CD8-positive, alpha-beta memory T cell (primary cell): ENCODE measurements at places on chromosomes 13 and 19.
A peak's percentile ranks its signal among the peaks of the same experiment; 100 is the strongest.

- DNase-seq: peak; percentile 77
Observed at GRCh38 chr19:982567-983170, 1.5 kb upstream of the WDR18 start.

- no peak for DNase-seq
Observed at GRCh38 chr13:61727767-61728166, 312.1 kb upstream of the PCDH20 start.

GRCh38 chr19:2841855-2842574 is 740 bp downstream of the ZNF555 start:
- DNase-seq: no peak

DNA sequence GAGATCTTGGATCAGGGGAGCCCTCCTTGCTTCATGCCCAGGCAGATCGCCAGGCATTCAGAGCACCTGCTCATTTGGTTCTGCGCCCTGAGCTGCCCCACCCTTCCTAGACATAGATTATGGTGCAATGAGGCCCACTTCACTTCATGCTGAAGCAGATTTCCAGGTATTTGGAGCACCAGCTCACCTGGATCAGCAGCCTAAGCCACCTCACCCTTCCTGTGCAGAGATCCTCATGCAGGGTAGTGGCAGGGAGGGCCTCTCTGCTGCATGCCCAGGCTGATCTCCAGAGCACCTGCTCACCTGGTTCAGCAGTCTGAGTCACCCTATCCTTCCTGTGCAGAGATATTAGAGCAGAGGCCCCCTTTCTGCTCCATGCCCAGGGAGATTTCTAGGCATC is 1966.1 kb downstream of the PCDH9 start:
- no peak for DNase-seq

DNA sequence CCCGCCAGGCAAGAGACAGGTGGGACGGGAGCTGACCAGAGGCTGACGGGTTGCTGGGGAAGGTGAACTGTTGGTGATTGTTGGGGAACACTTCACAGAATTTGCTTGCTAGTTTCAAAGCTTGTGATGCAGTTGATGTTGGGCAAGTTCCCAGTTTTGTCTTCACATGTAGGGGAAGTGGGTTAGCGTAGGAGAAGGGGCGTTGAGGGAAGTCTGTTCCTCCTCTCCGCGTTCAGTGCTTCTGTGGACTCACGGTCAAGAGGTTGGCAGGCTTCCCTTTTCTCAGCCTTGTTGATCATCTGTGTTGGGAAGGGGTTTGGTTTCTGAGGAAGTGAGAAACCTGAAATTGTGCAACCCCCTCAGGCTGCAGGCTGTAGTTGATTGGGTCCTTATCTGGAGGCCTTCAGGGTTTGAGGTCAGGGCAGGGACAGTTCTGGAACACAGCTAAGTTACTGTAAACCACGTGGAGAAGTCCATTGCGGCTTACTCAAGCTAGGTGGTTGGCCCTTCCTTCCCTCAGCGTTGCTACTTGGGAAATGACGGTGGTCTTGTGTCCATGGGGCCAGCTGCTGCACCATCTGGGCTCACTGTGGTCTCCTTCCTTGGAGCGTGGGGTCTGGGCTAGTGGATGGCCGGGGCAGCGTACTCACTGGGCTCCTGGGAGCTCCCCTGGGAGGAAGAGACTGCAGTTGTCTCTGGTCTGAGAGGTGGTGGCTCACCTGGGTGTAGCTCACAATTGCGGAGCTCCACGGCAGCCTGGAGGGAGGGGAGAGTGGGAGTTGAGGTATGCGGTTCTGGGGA is 7.5 kb downstream of the RPS9 start:
- peak; percentile 42 for DNase-seq

DNA sequence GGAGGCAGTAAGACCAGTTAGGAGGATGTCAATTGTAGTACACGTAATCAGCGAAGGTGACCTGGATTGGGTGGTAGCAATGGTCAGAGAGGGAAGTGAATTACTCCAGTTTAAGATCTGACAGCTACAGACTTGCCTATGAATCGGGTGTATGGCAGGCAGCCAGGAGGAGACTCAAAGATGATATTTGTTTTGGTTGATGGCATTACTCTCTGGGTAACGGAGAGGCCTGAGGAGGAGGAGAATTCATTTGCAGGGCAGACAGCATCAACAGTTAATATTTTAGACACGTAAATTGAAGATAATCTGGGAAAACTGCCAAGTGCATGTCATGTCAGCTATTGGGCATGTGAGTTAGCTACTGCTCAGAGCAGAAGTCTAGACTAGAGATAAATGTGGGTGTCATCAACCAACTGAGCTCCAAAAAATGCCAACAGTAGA is 109.2 kb downstream of the SGCG start:
- DNase-seq: no peak

DNA sequence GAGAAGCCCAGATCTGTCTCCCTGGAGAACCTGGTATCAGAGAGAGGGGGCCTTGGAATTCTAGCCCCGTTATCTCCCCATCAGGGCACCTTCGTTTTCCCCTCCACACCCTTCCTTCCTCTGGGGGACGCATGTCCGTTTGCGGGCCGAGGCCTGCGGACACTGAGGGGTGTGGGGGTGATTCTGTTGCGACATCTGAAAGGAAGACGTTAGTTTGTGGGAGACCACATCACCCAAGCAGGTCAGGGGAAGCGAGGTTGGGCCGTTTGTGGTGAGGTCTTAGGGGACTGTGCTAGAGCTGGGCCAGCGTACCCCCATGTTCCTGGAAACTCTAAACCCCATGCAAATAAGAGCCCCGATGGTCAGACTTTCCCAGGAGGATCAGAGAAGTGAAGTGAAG is 3.7 kb upstream of the HSH2D start:
- DNase-seq: no peak

GRCh38 chr13:67130444-67130843 is 99.7 kb downstream of the PCDH9 start:
- no peak for DNase-seq

DNA sequence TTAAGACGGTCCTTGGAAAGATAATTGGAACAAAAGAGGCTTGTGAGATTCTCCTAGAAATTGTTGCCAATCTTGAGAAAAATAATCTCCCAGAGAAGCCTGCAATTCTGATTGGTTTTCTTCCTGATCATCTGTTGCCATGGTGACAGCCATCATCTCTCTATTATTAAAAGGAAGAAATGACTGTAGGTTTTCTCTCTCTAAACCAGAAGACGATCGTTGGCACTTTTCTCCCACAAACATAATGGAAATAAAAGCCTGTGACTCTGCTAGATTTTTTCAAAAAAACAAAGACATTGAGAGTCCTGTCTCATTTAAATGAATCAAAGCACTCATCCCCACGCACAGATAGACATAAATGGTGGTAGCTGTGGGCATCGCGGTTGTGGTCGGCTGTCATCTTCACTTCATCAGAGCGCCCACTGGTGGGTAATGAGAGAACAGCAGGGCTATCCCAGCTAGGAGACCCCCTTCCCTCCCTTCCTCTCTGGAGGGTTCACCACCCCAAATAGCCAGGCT is 21.7 kb upstream of the CALM3 start:
- peak; percentile 51 for DNase-seq

DNA sequence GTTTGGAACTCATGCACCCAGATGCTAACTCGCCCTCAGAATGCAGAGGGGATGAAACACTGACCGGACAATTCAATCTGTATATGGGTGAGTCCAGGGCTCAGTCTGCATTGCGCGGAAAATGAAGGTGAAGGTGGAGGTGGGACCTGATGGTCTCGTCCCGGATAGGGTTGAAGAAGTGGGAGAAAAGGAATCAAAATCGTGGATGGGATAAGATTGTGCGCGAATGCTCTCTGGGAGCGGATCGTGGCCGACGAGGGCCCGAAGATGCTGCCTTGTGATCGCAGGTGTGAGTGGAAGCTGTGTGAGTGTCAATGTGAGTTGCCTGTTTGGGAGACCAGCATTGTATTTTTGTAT is 594 bp upstream of the ZNF850 start:
- DNase-seq: no peak

DNA sequence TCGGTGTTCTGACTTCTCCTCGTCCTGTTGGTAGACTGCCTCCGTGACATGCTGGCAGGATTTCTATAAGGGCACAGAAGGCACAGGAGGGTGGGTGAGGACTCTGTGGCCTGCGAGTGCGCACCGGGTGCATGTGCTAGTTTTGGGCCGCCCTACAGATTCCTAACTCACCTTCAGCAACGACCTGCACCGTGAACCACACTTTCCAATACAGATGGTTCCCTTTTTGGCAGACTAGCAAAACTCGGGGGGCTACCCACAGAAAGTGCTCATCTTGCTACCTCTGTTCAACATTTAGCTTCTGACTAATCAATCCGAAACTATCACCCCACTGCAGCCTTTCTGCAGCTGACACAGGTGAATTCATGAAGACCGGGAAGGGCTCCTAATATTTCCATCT is 14.1 kb upstream of the AMER2 start:
- no peak for DNase-seq

GRCh38 chr13:24619282-24619681 is 60.9 kb upstream of the ATP12A start:
- no peak for DNase-seq

GRCh38 chr13:75617230-75617629 is 18.9 kb upstream of the LMO7 start:
- DNase-seq: no peak

DNA sequence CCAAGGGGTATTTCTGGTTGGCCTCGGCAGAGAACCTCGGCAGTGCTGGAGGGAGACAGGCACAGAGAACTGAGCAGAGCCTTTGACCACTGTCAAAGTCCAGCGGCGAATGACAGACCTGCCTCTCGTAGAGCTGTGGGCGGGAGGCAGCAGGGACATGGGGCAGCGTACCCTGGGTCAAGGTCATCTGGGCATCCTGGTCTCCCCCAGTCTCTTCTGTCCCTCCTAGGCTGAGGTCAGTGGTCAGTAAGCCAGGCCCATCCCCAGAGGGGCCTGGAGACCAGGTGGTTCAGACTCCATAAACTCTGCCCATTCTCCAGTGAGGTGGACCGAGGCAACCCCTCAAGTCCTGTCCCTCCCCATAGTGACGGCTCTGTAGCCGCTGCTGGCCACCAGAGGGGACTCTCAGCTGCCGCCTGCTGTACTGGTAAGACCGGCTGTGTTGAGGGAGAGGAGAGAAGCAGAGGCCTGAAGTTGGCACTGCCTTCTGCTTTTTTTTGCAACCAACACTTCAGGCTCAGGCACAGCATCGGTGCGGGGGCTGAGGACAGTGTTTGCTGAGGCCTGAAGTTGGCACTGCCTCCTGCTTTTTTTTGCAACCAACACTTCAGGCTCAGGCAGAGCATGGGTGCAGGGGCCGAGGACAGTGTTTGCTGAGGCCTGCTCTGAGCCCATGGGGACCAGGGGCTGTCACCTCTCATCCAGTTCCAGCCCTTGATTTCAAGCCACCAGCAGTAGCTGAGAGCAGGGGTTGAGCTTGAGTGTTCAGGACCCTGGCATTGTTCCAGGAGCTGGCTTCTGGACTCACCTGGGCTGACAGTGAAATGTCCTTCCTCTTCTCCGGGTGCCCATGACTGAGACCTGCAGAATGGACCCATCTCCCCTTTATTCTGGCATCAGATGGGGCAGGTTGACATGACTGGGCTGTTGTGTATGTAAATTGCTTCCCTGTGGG is at the start of gene PGLYRP2:
PGLYRP2 (minus strand) TSS at position 111 of the 955 bp plus-strand sequence. CDS start 130 bp downstream, outside the sequence.
- DNase-seq: no peak

DNA sequence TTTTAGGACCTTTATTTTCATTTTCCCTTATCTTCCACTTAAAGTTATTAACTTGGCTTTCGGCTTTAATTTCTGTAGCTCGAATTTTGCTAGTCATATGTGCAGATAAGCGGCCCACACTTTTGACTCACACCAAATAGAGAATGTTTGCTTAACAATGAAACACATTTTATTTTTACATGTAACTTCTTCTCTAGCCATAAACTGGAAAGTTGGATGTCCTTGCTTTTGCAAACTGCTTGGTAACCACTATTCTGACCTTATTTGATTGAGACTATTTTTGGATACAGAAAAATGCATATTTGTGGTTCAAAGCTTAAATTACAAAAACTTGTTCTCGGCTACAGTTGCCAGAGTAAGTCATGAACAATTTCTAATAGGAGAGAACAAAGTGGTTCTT is 600.0 kb downstream of the KCTD12 start:
- DNase-seq: no peak

DNA sequence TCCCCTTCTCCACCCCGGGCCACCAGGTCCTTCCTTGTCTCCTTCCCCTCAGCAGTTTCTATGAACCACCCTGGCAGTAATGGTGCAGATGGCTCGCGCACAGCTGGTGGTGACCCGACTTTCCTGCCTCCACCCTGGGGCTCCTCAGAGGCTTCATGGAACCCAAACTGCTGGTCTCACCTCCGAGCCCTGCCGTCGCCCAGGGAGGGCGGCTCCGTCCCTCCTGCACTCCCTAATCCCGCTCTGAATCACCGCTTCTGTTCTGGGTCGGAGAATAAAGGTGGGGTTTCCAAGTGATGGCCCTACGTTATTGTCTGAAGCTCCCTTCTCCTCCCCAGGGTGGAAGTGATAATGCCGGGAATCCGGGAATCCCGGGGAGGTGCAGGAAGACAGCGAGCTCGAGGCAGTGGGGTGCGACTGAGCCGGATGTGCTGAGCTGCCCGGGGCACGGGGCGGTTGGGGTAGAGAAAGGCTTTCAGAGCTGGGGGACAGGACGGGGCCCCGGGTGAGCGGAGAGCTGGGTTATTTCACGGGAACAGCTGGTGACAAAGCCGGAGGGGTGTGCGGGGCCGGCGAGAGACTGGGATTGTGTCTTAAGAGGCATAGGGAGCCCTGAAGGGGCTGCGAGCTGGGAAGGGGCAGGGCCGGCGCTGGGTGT is 711 bp downstream of the FUT2 start:
- no peak for DNase-seq

GRCh38 chr13:41460930-41461329 is 3.6 kb downstream of the RGCC start:
- DNase-seq: no peak
